ENCODE measurements at places on chromosomes 3 and 15.

- no peak for DNase-seq
These were observed 8.0 kb downstream of the TMEM45A start for GRCh38 chr3:100500320-100500880.

- DNase-seq: no peak
These were observed 604 bp downstream of the ISL2 start for GRCh38 chr15:76337059-76337695.

GRCh38 chr3:152916753-152917279, 81.9 kb downstream of the P2RY1 start:
- DNase-seq: no peak

- no peak for DNase-seq
These were observed 18.1 kb upstream of the CCR9 start for GRCh38 chr3:45868213-45868612.

DNA sequence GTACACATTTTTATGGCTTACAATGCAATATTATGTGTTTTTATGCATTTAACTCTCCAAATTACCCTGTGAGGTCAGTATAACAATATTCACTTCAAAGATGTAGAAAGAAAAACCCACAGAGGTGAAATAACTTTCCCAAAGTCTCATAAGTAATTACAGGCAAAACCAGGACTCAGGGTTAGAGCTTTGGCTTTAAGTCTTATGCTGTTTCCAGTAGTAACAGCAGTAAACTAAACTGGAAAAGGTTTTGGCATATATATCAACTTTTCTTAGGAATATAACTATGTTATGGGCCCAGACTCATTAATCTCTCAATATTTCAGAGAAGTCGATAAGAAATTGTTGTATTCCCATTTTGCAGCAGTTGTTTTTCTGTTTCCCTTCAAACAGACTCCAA, 206.3 kb upstream of the KCNMB2 start:
- no peak for DNase-seq

DNA sequence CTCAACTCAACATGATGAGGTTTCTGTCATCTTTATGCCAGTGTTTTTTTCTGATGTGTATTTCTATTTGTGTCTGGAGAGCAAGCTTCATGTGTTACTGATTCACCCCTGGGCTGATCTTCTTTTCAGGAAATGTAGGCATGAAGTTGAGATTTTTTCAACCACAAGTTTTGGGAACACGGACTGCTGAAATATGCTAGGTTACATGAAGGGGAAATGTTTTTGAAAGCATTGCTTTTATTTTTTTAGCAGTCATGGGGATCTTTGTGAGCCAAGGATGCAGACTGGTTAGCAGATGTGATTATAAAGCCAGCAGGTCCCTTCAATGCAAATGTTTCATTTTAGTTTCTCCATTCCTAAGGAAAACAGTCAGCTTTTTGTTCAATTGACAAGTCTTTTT, 219.3 kb upstream of the COL8A1 start:
- no peak for DNase-seq

GRCh38 chr15:76169911-76170800, 110.4 kb downstream of the TMEM266 start:
- DNase-seq: no peak

- DNase-seq: no peak
These were observed 26.4 kb downstream of the TYRO3 start for GRCh38 chr15:41585127-41586047.

DNA sequence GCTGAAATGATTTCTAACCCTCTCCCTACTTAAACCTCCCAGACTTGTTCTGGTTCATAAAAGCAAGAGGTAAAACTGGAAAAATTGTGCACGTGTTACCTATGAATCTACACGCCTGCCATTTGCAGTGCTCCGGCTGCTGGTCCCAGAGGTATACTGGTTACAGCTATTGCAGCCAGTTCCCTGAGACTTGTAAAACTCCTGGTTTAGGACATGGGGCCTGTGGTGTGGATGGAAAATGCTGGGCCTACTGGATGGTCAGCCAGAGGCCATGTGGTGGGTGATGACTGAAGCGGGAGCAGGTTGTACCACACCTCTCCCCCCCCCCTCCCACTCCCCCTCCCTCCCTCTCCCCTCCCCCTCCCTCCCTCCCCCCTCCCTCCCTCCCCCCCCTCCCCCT, 45.0 kb downstream of the SENP2 start:
- DNase-seq: no peak

GRCh38 chr3:180595559-180595935, 6.4 kb upstream of the TTC14 start:
- no peak for DNase-seq

DNA sequence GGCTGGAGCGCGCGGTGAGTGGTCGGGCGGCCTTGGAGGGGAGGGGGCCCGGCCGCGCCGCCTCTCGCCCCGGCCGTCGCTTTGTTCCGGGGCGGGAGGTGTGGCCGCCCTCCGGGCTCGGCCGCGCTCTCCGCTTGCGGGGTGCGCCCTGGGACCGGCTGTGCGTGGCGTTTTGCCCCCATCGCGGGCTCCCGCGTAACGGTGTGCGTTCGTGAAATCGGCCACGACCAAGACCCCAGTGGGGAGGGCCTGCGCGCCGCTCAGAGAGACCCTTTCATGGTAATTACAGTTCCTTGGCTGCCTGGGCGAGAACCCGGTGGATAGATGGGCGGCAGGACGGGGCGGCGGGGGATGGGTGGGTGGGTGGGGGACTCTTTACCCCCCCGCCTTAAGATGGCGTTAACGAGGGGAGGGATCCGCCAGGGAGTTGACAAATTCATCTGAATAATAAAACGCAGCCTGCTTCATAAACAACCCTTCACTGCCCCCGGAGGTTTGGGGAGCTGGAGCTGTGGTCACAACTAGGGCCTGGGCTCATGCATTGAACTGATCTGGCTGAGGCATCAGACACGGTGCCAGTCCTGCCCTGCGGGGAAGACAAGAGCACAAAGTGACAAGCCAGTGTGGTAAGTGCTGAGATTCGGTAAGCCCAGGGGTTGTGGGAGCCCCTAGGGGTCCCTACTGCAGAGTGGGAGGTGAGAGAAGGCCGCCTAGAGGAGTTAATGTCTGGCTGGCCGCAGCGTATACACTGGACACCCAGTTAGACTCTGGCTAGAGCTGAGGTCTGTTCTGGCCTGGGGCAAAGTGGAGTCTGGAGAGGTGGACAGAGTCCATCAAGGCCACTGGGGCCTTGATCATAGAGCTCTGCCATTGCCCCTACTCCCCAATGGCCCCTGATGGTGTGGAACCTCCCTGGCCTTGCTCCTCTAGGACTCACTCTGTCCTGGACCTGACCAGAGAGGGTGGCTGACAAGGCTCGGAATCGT, 668 bp downstream of the MRAS start:
- no peak for DNase-seq

DNA sequence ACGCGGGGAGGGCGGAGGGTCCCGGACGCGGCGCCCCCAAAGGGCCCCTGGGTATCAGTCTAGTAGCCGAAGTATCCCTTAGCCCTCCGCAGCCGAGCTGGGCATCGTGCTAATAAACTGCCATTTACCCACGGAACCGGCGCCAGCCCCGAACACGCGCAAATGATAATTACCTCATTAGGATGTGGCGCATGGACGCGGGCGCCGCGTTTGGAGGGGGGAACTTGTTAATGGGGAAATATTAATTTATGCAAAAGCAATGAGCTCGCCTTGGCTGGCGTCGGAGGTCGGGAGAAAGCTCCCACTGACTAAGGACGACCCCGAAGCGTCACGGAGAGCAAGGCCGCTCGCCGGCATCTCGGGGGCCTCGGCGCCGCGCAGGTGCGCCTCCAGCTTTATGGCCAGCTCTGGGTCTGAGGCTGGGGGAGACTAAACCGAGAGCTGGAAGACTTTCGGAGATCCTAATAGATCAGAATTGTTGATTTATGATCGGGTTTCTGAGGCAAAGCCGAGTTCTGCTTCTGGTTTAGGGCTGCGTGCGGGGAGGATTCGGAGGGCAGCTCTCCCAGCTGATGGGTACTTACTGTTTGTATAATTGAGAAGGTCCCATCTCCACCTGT, 474 bp upstream of the FEZF2 start:
- no peak for DNase-seq

- no peak for DNase-seq
These were observed 16.7 kb downstream of the PATL2 start for GRCh38 chr15:44694416-44694815.

DNA sequence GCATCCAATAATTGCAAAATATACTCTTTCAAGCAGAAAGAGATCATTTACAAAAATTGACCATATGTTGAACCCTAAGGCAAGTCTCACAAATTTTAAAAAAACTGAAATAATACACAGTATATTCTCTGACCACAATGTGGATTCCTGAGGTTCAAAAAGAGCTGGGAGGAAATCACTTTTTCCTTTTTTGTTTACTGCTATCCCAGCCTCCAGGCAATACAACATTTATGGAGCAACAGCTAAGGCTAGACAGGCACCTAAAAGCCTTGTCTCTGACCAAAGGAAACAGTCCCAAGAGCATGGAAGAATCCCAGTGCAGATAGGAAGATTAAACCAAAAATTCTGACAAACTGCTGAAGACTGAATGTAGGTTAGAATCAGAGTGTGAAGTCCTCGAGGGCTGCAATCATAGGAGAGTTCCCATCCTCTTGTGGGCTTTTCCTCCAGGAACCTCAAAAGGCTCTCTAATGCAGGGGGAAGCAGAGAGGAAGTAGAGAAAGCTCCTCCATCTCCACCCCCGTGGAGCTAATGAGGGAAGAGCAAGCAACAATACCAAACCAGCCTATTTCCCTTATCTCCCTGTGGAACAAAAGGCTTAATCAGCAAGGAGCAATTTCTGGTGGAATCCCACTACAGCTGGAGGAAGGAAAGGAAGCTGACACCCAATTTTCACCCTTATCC, 57.0 kb downstream of the TMCC1 start:
- no peak for DNase-seq

DNA sequence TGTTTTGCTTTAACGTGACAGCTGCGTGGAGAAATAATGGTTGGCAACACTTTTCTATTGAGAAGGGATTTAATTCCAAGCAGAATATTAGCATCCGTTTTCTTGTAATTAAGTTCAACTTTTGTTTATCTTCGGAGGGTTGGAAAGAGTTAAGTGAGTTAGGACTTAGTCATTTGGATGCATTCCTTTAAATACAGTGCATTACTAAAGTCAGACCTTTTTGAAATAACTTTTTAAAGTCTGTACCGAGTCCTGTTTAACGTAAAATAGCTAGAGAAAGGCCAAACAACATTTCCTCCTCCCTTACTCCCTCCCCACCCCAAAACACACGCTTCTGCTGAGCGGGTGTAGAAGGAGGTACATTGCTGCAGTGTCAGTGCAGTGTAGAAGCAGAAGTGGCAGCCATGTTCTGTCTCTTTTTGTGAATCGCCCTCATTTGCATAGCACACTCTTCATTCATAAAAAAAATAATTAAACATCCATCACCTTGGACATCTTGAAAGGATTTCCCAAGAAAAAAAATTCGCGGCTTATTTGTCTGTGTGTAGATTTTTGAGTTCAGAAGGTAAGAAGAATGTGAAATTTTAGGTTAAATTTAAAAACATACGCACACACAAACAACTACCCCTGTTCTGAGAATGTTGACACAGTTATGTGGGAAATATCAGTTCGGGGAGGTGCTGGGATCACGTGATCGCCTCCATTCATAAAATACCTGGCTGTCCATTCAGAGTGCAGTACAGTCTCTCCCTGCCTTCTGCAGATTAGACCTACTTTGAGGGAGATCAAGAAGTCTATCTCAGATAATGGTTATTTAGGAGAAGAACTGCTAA, 1.6 kb downstream of the SPRED1 start:
- no peak for DNase-seq

DNA sequence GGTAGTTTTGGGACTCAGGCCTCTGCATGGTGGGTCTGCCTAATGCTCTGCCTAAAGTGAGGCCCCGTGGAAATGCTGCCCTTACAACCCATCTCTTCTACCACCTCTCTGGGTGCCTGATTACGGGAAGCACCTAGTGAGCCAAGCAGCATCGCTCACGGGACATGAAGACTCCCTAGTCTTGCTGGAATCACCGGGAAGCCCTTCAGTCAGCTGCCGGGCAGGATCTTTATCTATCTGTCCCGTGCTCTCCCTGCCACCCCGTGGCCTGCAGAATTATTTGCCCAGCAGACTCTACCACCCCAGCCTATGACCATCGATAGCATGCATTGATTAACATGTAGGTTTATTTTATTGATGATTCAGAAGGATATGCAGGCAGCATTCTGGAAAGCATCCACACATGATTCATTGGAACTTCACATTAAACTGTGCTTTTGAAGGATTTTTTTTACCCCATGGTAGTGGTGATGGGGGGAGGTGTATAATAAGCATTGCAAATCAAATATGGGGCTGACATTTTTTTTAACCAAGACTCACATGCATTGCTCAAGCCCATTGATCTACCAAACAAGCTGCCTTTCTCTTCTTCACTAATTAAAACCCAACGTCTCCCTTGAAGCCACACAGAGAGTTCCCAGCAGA, 63.1 kb downstream of the ATP2B2 start:
- DNase-seq: no peak

- DNase-seq: no peak
These were observed 25.4 kb upstream of the SRP14 start for GRCh38 chr15:40064231-40064894.

- peak; percentile 73 for DNase-seq
These were observed 1.5 kb upstream of the FAM131A start for GRCh38 chr3:184335661-184336546.

GRCh38 chr15:99630607-99631131, 64.9 kb downstream of the MEF2A start:
- DNase-seq: no peak

DNA sequence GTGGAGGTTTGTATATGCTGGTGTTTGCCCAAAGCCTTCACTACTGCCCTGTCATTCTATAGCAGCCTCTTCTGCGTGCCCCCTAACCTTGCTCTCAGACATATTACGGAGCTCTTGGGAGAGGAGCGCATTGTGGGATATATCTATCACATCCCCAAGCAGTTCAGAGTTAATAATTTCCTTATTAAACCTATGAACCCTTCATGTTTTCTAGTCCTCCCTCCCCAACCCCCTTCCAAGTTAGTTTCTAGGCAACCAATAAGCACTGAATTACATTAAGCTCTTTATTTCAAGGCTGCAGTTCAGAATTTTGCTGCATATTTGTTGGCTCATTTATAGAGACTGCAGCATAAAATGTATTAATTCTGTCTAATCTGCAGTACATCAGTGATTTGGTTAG, 57.3 kb upstream of the GRM7 start:
- no peak for DNase-seq

GRCh38 chr3:73503781-73504180, 121.0 kb downstream of the PDZRN3 start:
- DNase-seq: no peak

GRCh38 chr3:12229896-12230295, 59.0 kb upstream of the PPARG start:
- DNase-seq: no peak

Data from stimulated activated CD8-positive, alpha-beta memory T cell treated with anti-CD3 and anti-CD28 coated beads, Interleukin-7, amount 100 ng/mL, for 48 hours (primary cell).